Effector memory CD8-positive, alpha-beta T cell (primary cell): ENCODE measurements at places on chromosomes 6 and 20.

- DNase-seq: no peak
Measured at GRCh38 chr6:101399616-101400162, 6.2 kb downstream of the GRIK2 start.

GRCh38 chr6:170288852-170289179 lies 2.1 kb downstream of the DLL1 start:
- no peak for DNase-seq

- DNase-seq: no peak
Measured at GRCh38 chr6:137424251-137424650, 69.9 kb downstream of the OLIG3 start.

DNA sequence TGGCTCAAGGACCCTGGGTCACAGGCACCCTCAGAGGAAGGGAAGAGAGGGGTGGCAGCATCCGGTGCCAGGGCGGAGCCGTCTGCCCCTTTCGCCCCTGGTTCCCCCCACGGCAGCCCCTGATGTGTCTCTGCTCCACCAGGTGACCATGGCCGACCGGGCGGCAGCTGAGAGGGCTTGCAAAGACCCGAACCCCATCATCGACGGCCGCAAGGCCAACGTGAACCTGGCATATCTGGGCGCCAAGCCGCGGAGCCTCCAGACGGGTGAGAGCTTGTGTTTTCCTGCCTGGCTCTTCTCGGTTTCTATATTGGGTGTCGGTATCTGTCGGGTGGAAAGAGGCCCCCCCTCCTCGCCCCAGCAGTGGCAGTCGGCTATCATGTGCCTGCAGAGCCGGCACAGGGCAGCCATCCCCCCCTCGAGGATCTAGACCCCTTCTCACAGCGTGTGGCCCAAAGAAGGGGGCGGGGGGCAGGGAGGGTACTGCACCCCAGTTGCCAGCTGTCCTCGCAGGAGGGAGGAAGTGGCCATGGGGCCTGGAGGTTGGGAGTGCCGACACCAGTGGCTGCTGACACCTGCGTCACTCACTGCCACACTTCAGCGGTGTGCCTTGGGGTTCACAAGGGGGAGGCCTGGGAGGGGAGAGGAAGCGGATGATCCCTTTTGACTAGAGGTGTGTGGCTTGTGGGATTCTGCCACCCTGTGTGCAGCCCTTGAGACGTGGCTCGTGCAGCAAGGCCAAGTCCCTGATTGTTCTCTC lies 1.5 kb downstream of the RBM38 start:
- peak; percentile 91 for DNase-seq

GRCh38 chr6:91083211-91083610 lies 496.3 kb upstream of the MAP3K7 start:
- no peak for DNase-seq

DNA sequence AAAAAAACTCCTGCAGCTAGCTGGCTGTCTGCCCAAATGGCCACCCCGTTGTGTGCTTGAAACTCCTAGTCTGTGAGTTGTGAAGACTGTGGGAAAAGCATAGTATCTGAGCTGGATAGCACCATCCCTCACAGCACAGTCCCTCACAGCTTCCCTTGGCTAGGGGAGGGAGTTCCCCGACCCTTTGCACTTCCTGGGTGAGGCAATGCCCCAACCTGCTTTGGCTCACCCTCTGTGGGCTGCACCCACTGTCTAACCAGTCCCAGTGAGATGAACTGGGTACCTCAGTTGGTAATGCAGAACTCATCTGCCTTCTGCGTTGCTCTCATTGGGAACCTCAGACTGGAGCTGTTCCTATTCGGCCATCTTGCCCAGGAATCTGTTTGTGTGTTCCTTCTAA lies 260.6 kb upstream of the STXBP5 start:
- no peak for DNase-seq

GRCh38 chr20:20241976-20242375 lies 125.9 kb upstream of the INSM1 start:
- DNase-seq: no peak

GRCh38 chr20:19301843-19302242 lies 89.4 kb downstream of the SLC24A3 start:
- DNase-seq: no peak

- no peak for DNase-seq
Measured at GRCh38 chr6:143872201-143872600, 7.9 kb downstream of the ZC2HC1B start.

DNA sequence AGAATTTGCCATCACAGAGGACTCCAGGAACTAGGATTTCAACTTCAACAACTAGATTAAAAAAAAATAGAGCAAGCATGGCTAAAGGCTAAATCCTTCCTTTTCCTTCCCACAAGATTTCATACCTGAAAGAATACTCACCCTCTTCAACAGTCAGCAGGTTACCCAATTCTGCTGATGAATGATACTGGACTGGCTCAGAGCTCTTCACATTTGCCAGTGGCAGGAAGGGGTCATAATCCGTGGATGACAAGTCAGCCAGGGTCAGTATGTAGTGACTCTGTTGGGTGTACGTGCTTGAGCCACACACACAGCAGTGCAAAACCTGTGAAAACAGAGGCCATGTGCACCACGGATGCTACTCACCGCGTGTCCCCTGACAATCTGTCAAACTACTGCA lies 152.9 kb downstream of the INSM1 start:
- DNase-seq: no peak

DNA sequence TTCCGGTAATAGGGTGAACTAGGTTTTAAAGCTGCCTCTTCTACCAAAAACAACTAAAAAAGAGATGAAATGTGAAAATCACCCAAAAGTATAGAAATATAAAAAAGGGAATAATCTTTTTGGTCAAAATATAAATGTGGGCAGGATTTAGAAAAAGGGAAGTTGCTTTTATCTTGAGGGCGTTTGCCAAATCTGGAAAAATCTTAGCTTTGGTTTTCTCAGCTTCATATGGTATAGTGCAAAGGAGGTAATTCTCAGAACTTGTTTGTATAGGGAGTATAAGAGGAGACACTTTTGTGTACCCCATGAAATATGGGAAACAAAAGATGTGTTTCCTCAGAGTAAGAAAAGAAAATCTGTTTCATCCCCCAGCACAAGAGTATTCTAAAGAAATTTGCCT lies 54.2 kb upstream of the TRIM26 start:
- no peak for DNase-seq

- no peak for DNase-seq
Measured at GRCh38 chr6:5446362-5447075, 185.2 kb downstream of the FARS2 start.

GRCh38 chr6:130020907-130021629 lies 2.7 kb downstream of the L3MBTL3 start:
- DNase-seq: peak; percentile 80

- no peak for DNase-seq
Measured at GRCh38 chr6:53915026-53915691, 120.4 kb downstream of the LRRC1 start.

DNA sequence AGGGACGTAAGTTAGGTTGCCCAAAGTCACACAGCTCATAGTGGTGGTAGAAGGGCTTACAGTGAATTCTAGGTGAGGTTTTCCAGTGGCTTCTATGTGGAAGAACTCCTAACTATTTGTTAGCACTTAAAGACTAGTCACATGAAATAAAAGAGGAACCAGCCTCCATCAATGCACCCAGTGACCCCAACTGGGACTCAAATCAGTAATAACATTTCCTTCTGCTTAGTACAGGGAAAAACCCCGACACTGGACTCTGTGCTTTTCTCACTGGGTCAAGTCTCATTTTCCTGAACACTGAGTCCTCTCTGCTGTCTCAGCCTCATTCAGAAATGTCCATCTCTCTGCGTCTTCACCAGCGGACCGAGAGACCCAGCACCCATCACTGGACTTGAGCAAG lies 89.2 kb downstream of the SLC22A23 start:
- DNase-seq: no peak

DNA sequence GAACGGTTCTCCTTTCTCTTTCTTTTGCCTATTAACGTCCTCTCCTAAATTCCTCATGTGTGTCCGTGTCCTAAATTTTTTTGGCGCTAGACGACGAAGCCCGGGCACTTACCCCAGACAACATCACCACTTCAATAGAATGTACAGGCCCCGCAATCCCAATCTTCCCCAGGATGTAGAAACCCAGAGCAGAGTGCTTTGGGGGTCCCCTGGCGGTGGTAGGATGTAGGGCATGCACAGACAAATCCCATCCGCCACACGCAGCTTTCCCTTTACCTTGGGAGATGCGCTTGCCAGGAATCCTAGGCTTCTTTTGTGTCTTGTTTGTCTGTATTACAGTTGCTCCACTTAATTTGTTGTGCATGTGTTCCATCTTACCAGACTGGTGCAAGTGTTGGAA lies 417.3 kb upstream of the ARID1B start:
- DNase-seq: no peak
